ENCODE measurements at places on chromosomes 6 and 20. TPM values are rescaled to one million over a fixed set of nuclear protein-coding genes. Genes with fewer than 3 reads are reported as not detected.

- no peak for DNase-seq
Observed at GRCh38 chr6:52522655-52523054, 54.2 kb downstream of the TRAM2 start.

DDAH2 gene
- 80.0 TPM for total RNA-seq

DNA sequence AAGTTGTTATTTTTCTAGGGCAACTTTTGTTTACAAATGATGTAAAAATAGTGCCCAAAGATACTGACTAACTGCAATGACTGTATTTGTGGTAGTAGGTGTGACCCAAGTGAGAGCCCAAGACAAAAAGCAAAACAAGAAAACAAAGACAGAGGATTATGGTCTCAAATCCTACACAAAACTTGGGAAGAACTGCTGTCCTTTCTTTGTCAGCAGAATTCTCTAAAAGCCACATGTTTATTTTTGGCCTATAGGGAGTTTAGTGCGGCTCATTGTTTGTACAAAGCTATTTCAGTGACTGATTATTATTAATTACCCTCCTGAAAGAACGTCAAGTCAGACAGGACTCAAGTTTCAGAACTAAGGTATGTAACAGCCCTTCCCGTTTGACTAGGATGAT, 509.2 kb upstream of the SLC35B3 start:
- no peak for DNase-seq

- DNase-seq, result no peak
Observed at GRCh38 chr20:14556206-14556605, 218.8 kb upstream of the FLRT3 start.

MPC1 gene
- total RNA-seq, result 87.8 TPM

- no peak for DNase-seq
Observed at GRCh38 chr6:40792183-40792582, 205.0 kb upstream of the LRFN2 start.

DNA sequence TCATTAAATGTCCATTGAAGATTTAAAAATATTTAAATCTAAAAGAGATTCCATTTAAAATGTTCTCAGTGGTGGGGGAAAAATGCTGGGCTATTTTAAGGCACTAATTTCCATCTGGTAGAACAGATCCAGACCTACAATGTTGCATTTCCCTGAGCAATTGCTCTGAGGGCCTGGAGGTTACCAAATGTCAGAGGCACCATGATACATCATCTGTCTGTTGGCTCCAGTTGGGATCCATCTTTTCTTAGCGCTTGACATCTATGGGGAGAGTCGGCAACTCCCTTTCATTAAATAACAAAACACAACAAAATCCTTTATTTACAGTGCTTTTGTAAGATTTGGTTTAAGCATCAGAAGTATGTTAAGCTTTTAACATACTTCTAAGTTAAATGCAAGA, 224.5 kb downstream of the FOXC1 start:
- no peak for DNase-seq

SLC26A8 gene
- not detected for total RNA-seq

- no peak for DNase-seq
Observed at GRCh38 chr20:32711346-32711745, 31.9 kb downstream of the COMMD7 start.

- DNase-seq, result no peak
Observed at GRCh38 chr6:151478670-151479069, 15.1 kb upstream of the CCDC170 start.

COX4I2 gene
- not detected for total RNA-seq

CGA gene
- not detected for total RNA-seq

SERINC3 gene
- total RNA-seq, result 69.2 TPM

ECHDC1 gene
- total RNA-seq, result 81.2 TPM

GRCh38 chr6:119985952-119986736, 636.6 kb upstream of the MAN1A1 start:
- DNase-seq, result no peak

NTSR1 gene
- total RNA-seq, result not detected

GRCh38 chr6:45851034-45851400, 164.6 kb downstream of the CLIC5 start:
- DNase-seq, result no peak

GRCh38 chr6:136153707-136154375, 96.3 kb downstream of the MTFR2 start:
- DNase-seq, result no peak

- no peak for DNase-seq
Observed at GRCh38 chr20:23652371-23652770, 14.6 kb upstream of the CST3 start.

- peak; percentile 26 for DNase-seq
Observed at GRCh38 chr6:114747995-114748625, 405.3 kb upstream of the HS3ST5 start.

TNFRSF6B gene
- total RNA-seq, result not detected

LCA5 gene
- total RNA-seq, result 10.2 TPM

ZBTB12 gene
- 0.53 TPM for total RNA-seq

- DNase-seq, result no peak
Observed at GRCh38 chr6:51571168-51571567, 516.2 kb downstream of the PKHD1 start.

RIPK1 gene
- 12.6 TPM for total RNA-seq

OR2B6 gene
- not detected for total RNA-seq

GGTLC1 gene
- not detected for total RNA-seq

DNA sequence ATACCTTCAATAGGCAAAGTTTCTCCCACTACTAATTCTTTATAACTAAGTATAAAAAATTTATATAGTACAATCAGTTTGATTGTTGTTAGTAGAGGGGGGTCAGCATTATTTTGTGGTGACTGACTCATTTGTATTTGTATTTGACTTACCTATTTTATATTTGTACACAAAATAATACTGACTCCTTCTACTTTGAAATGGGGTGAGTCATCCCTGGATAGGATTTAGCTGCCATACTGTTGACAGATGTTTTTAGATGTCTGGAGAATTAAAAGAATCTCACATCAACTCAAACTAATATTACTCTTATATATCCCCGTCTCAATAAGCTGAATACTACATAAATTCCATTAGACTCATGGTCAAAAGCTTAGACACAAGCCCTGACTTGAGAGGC, 114.9 kb downstream of the FRK start:
- DNase-seq, result no peak

- no peak for DNase-seq
Observed at GRCh38 chr6:11752360-11752759, 26.2 kb downstream of the ADTRP start.

HUS1B gene
- total RNA-seq, result not detected

DACT2 gene
- total RNA-seq, result not detected

DNA sequence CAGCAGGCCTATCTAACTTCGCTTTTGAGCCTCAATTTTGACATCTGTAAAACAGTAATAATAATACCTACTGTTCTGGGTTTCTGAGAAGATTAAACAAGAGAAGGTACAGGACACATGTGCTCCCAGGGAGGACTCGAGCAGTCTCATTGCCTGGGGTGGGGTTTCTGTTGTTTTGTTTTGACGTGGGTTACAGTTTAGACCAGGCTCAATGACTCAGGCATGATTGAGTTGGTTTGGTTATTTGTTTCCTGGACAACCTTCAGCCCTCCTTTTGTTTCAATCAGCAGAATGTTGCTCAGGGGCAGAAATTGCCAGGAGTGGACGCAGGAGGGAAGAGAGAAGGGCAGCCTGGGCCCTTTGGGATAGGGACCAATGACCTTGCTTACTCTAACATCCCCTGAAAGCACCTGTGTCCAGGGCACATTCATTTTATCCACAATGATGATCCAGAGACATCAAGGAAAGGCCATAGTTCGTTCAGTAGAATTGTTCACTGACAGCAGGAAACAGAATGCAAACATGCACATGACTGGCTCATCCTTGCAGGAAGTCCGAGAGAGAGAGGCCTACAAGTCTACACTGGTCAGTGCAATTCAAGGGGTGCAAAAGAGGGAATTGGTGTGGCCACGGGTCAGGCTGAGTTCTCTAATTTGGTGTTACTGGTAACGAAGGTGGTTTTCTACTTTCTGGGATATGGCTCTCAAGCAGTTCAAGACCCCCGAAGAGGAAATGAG, 74.5 kb upstream of the MRPS10 start:
- peak; percentile 78 for DNase-seq

- DNase-seq, result no peak
Observed at GRCh38 chr20:58554541-58554940, 39.3 kb upstream of the APCDD1L start.

- no peak for DNase-seq
Observed at GRCh38 chr6:13273931-13274706, 54.2 kb downstream of the TBC1D7 start.

DNA sequence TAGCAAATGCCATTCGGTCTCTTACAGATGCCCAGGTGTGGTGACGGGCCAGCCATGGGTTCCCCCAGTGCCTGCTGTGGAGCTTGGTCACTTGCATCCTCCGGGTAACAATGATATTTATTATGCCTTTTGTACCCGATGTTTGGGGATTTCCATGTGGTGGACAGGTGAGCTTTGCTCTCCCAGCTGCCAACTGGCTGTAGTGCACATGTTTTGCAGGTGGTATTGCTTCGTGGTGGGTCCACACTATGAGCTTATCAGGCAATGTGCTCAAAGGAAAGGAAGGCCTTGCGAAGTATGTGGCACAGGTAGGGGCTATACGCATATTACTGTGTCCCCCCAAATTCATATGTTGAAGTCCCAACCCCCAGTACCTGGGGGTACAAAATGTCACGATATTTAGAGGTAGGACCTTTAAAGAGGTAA, 4.2 kb upstream of the CTCFL start:
- no peak for DNase-seq

DNA sequence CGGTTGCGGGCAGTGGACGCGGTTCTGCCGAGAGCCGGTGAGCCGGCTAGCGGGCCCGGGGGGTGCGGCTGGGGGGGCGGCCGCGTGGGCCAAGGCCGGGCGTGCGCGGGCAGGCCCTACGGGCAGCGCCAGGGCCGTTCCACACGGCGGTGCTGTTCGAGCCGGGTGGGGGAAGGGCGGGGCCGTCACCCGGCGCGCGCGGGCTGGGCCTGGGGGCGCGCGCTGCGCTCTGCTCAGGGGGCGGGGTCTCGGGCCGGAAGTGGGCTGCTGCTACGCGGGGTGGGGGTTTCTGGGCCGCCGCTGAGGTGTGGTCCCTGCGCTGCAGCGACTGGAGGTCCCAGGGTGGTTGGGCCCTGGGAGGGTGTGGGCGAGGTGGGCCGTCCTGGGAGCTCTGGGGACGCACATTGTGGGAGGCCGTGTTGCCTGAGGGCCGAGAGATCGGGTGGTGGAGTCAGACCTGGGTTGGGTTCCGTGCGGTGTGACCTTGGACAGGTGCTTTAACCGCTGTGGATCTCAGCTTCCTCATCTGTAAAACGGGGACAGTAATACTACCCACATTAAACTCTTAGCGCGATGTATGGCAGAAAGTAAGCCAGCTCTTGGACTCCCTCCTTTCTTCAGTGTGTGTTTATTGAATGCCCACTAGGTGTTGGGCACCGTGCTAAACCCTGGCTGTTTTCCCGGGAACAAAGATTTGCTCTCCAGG, 391 bp downstream of the MAPRE1 start:
- peak; percentile 49 for DNase-seq

LY6G6D gene
- total RNA-seq, result not detected
